ENCODE measurements at places on chromosomes 4 and X.

GRCh38 chr4:132003593-132003992, 1145.5 kb upstream of the PCDH10 start:
- no peak for DNase-seq

- DNase-seq, result no peak
Measured at GRCh38 chr4:152289941-152290340, 246.0 kb downstream of the FBXW7 start.

DNA sequence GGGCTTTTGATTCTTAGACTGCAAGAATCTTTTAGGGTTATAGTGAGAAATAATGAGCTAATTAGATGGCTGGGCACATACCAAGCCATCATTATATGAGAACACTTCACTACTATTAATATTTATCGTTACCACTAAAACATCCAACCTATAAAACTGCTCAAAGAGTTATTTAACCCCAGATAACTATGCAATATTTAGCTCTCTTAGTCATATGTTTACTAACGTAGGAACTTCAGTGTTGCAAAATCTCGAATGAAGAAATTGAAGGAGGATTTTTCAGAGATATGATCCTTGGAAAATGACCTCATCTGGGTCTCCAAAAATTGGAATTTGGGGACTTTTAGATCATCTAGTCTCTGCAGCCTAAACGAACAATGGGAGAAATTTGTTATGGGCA, 265.0 kb upstream of the RPS6KA3 start:
- DNase-seq, result no peak

DNA sequence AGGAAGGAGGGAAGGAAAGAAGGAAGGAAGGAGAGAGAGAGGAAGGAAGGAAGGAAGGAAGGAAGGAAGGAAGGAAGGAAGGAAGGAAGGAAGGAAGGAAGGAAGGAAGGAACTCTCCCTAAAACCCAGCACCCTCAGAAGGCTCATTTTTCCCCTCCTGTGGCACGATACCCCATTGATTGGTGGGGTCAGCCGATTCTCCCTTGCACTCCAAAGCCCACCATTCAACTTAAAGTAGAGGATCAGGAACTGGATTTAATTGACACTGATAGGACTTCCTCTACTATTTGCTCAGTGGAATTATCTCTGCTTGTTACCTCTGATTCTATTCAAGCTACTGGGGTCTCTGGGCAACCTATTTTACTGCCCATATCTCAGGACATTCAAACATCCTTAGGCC, 199.2 kb upstream of the MAOA start:
- no peak for DNase-seq

DNA sequence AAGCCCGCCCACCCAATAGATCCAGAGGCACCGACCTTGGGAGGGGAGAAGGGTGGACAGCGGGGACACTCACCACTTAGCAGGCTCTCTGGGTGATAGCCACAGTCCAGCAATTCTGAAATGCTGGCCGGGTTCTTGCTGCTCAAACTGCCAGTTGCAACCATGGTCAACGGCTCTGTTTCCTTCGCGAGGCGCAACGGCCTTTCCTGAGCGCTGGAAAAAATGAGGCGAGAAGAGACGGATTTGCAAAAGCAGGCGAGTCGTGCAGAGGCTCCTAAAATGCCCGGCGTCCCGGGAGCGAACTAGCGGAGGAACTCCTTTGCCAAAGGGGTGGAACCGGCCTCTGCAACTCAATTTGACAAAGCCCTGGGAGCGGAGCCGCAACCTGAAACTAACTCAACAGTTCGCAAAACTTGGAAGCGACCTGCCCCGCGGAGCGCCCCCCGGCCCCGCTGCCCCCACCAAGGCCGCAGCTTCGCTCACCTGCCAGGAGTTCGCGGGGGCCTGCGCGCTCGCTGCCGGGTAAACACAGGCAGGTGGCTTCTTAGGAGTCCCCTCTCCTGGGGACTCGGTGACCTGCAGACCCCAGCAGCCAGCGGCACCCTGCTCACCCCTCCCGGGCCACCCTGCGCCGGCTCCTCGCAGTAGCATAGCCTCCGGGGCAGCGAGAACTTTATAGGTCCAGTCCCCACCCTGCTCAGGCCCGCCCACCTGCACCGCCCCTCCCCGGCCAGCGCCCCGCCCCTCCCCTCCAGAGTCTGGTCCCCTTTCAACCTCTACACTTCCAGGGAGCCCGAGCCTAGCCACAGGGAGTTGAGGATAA, at the start of gene DDIT4L:
Gene DDIT4L (minus strand): TSS at position 649 of the 823 bp plus-strand sequence. CDS start 485 bp downstream, at position 164.
- no peak for DNase-seq

DNA sequence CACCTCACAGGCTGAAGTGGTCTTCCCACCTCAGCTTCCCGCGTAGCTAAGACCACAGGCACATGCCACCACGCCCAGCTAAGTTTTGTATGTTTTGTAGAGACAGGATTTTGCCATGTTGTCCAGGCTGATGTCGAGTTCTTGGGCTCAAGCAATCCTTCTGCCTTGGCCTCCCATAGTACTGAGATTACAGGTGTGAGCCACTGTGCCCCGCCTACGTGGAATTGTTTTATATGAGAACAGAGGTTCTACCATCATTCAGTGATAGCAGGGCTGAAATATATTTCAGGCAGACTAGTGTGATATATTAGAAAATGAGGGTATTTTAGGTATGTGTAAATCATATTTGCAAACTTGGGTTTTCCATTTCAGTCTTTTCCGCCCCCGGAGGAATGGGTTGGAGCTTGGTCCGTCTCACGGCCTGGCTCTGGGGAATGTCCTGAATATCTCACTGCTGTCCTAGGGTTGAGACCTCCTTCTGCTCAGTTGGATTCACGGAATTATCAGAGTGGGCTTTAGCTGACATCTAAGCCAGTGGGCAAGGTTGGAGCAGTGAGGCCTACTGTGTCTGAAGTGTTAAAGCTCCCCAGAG, 19.9 kb downstream of the NSD2 start:
- no peak for DNase-seq

- no peak for DNase-seq
Measured at GRCh38 chr4:87517621-87518020, 11.6 kb downstream of the SPARCL1 start.

DNA sequence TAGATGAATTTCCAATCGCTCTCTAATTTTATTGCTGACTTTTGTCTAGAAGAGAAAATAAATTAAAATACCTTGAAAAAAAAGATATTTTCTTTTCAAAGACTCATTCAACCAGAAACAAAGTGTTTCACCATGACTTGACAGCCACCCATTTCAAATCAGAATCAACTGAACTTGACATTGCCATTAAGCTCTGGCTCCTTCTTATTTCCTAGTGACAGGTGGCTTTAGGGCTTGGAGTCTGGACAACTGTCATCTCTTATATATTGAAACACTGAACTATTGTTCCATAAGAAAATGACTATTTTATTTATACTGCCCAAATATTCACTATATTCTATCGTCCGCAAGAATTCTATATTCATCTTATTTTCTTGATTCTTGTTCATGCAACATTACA, 229.2 kb downstream of the SLC39A8 start:
- DNase-seq, result no peak

- DNase-seq, result no peak
Measured at GRCh38 chr4:97548943-97549583, 594.2 kb downstream of the STPG2 start.

DNA sequence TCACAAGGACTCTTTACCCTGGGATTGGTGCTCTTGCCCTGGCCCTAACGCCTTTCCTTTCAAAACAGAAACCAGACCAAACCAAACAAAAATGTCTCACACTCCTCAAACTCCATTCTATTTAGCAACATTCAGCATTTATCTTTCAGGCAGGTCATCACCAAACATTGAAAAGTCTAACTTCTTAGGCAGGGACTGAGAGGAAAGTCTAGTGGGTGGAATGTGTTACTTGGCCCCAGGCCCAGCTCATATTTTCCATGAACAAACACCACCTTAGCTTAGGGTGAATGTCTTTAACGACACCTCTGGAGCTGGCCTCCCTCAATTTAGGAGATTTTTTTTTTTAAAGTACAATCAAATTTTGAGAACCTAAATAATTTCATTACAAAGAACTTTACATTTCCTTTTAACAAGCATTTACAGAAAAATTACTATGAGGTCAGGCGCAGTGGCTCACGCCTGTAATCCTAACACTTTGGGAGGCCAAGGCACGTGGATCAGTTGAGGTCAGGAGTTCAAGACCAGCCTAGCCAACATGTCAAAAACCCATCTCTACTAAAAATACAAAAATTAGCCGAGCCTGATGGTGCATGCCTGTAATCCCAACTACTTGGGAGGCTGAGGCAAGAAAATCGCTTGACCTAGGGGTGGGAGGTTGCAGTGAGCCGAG, 10.2 kb upstream of the N4BP2 start:
- no peak for DNase-seq

- DNase-seq, result no peak
Measured at GRCh38 chrX:135434258-135435138, 12.8 kb downstream of the SMIM10L2A start.

GRCh38 chr4:1295405-1296055, 5.8 kb downstream of the MAEA start:
- DNase-seq, result no peak

- DNase-seq, result no peak
Measured at GRCh38 chr4:154622598-154622997, 10.1 kb upstream of the FGG start.

DNA sequence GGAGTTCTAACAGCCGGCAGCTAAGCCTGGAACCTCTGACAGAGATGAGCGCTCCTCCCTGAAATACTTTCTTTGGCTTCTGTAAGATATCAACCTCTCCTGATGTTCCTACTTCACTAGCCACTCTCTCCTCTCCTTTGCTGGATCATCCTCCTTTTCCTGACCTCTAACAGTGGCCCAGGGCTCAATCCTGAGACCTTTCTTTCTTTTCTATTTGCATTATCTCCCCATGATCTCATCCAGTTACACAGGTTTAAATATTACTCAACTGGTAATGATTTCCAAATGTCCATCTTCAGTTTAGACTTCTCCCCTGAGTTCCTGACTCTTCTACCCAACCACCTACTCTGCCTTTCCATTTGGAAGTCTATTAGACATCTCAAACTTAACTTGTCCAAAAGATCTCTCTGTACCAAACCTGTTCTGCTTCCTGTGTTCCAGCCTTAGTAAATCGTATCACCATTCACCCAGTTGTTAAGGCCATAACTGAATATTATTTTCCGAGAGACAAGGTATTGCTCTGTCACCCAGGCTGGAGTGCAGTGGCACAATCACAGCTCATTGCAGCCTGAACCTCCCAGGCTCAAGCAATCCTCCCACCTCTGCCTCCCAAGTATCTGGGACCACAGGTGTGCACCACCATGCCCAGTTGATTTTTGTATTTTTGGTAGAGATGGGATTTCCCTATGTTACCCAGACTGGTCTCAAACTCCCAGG, 41.1 kb downstream of the RFC1 start:
- no peak for DNase-seq

DNA sequence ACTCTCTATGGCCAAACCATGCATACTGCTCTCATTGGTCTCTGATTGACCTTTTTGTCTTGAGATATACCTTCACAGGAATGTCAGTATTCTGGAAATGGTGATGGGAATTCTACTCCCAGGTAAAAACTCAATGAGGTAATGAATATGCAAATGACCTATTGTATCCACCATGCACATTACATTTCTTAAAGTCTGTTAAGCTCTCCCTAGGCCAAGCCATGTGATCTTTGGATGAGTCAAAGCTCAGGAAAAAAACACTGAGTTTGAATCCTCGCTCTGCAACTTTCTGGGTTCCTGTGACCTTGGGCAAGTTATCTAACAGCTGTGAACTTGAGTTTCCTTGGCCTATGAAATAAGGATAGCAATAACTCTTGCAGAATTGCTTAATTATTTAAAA, 175.4 kb downstream of the PPP1R2C start:
- no peak for DNase-seq

DNA sequence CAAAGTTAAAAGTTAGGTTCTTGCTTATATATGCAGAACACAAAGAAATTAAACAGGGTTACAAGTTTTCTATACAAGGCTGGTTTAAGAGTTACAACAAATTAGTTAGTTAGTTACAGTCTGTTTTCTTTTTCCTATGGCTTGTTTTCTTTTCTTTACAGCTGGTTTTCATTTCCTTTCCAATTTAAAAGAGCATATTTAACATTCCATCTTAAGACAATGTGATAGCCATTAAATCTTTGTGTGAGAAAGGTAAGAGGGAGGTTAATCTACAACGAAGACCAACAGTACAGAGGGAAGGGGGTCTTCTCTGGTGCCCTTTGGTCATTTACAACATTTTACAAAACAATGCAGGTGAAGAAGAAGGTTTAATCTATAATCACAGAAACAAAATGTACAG, 290.6 kb downstream of the ZNF674 start:
- no peak for DNase-seq

DNA sequence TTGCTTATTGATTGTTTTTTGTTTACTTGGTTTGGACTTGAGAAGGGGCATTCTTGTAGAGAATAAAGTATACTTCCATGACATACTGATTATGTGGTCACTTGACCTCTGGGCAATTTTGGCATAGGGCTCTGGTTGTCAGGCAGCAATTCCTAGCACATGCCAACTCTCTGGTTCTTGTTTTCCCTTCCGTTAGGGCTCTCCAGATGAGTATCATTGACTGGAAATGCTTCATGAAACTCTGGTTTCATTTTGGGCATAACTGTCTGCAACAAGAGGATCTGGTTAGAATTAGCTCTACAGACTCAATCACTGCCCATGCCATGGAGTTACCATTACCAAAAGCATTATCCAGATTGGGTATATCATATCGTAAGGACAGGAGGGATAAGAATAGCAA, 1057.9 kb downstream of the FAT4 start:
- DNase-seq, result no peak

- no peak for DNase-seq
Measured at GRCh38 chr4:151673908-151674520, 86.8 kb downstream of the GATB start.

DNA sequence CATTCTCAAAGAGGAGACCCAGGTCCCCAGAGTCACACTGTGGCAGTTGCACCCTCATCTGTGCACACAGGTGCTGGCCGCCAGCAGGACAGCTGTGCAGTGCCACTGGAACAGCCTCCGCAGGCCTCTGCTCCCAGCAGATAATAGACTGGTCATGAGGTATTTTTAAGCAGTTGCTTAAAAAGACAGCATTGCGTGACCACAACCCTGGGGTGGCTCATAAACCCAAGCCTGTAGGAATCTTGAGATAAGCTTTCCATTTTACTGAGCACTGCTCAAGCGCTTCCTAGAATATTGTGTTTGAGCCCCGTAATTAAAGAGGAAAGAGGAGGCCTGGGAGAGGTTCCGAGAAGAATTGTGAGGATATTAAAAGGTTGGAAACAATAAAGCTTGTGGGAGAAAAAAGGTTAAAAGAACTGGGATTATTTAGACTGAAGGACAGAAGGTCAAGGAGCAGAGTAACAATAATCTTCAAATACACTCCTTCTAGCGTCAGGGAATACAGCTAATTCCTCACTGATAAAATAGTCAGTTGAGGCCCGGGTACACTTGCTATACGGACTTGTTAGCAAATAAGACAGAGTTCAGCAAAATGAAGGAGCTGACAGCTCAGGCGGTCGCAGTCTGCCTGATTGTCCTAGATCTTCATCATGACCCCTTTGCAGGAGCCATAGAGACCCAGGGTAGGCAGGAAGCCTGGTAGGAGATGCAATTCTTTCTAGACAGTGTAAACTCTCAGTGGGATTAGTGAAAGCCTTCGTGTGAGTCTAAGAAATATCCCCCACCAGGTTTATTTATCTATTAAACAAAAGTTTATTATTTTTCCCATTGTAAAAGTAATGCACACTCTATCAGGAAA, 86.2 kb upstream of the KIT start:
- no peak for DNase-seq

GRCh38 chr4:126611900-126612299, 1020.9 kb upstream of the INTU start:
- no peak for DNase-seq

GRCh38 chr4:174012135-174012885, 271.2 kb downstream of the FBXO8 start:
- no peak for DNase-seq

GRCh38 chrX:116232833-116233232, 62.3 kb downstream of the AGTR2 start:
- DNase-seq, result no peak
